HS-5 (cell line): ENCODE measurements at places on chromosomes 16 and 17.

- peak; percentile 68 for DNase-seq
Observed at GRCh38 chr17:5788266-5788900, 204.1 kb upstream of the NLRP1 start.

GRCh38 chr17:13160296-13160695 lies 142.5 kb upstream of the ELAC2 start:
- no peak for DNase-seq

DNA sequence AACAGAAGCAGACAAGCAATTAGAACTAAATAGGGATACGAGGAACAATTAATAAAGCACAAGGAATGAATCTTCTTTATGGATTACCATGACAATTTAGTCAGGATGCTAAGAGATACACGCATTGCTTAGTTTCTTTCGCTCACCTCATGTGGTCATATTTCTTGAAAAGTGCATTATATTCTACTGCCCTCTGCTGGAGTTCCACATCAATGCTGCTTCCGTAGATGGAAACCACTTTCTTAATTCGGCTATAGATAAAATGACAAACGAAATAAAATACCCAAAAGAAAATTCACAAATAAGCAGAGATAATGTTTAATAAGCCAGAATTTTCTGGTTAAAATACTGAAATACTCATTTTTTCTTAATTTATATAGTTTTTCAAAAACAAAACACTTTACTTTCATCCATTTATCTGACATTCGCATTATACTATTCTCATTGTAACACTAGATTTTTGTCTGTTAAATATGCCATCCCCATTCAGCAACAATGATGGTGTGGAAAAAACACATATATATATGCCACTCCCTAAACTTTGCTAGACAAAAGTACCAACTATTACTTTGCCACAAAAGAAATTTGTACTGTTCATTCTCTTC lies 22.0 kb upstream of the PHLPP2 start:
- no peak for DNase-seq

DNA sequence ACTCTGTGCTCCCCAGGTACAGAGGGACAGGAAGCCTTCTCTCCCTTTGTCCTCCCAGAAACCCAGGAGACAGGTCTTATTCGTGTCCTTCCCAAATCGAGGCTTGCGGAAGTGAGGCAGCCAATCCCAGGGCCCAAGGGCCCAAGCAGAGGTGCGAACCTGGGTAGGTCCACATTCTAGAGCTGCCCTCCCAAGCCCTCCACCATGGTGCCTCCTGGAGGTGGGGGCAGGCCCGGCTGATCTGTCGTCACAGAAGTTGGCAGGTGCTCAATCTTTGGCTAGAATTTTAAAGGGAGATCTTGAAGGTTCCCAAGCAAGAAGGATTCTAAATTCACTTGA lies 21.5 kb downstream of the MRC2 start:
- no peak for DNase-seq

DNA sequence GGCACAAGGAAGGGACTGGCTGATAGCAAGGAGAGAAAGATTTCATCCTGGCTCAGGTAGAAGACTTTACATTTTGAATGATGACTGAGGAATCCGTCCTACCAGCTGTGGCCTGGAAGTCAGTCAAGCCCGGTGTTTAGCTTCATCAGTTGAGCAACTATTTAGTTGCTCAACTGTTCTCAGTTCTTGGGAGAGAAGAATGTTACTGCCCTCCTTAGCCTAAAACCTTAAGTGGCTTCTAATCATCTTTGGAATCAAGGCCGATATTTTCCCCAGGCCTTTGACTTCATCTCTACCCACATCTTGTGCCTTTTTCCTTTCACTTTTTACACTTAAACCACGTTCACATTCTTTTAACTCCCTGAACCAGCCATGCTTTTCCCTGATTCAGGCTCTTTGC lies 17.3 kb upstream of the RBL2 start:
- no peak for DNase-seq

DNA sequence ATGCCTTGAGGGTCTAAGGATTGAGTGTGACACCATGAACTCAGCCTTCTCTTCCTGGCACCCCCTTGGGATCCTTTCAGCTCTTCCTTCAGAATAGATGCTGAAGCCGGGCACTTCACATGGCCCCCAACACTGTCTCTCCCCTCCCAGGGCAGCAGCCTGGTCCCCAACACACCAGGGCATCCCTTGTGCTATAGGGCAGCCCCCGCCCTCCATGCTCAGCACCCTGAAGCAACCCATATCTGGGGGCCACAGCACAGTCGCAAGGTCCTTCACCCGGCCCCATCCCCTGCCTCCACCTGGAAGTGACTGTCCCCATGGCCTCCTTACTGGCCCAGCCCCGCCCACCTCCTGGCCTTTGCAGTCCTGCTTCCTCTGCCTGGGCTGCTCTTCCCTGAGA lies 143.1 kb downstream of the C16orf95 start:
- DNase-seq: no peak

GRCh38 chr16:72256398-72257066 lies 84.6 kb upstream of the PMFBP1 start:
- DNase-seq: peak; percentile 82
